ENCODE measurements at places on chromosomes 6 and 20. TPM values are rescaled to one million over a fixed set of nuclear protein-coding genes. Genes with fewer than 3 reads are reported as not detected.
A peak's percentile ranks its signal among the peaks of the same experiment; 100 is the strongest.

The COL21A1 gene
- total RNA-seq: 8.0 TPM

DNA sequence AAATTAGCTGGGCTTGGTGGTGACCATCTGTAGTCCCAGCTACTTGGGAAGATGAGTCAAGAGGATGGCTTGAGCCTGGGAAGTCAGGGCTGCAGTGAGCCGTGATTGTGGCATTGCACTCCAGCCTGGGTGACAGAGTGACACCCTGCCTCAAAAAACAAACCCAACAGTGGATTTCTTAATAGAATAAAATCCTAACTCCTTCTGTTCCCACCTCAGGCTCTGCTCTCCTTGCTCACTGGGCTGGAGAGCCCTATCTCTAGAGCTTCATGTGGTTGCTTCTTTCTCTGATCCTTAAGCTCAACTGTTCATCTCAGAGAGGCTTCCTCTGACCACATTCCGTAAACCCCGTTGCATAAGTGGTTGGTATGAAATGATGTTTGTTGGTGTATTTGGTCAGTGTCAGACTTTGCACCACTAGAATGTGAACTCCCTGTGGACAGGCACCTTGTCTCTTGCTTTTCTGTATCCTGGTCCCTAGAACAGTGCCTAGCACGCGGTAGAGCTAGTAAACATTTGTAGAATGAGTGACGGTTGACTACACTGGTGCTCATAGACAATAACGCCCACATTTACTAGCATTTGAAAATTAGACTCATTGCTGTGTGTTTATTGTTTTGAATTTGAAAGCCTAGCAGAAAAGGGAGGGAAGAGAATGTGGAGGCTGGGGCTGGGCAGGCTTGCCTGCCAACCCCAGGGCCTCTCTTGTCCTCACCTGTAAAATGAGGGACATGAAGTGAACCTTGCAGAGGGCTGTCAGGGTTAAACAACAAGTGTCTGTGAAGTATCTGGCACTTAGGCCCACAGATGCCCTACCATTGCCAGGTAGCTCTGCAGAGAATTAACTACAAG lies 4.2 kb downstream of the MAPRE1 start:
- H3K4me3 ChIP-seq: no peak overlapping the region
- peaks cover 24% of the 10 kb centered on the region for H3K36me3 ChIP-seq
- no peaks in the 10 kb centered on the region for H3K27me3 ChIP-seq
- peaks cover 48% of the 10 kb centered on the region for H3K4me1 ChIP-seq

The CASS4 gene
- total RNA-seq: under 0.01 TPM

DNA sequence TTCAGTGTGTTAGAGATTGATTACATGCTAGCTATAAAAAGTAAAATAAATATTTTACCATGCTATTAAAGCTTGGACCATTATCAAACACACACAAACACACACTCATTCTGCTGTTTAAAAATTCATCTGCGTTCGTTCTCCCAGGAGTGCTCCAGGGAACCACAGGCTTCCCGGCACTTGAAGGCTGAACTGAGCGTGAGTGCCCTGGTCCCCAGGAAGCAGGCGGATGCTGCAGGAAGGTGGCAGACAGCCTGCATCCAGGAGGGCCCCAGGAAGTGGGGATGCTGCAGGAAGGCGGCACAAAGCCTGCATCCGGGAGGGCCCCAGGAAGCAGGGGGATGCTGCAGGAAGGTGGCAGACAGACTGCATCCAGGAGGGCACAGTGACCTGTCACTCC lies 147.2 kb upstream of the SNX9 start:
- H3K27me3 ChIP-seq: peaks cover 17% of the 10 kb centered on the region
- no peak for DNase-seq
- no peaks in the 10 kb centered on the region for H3K36me3 ChIP-seq
- H3K4me1 ChIP-seq: no peaks in the 10 kb centered on the region
- no peak overlapping the region for H3K27ac ChIP-seq
- H3K4me3 ChIP-seq: no peak overlapping the region

The RNGTT gene
- 20.3 TPM for total RNA-seq

DNA sequence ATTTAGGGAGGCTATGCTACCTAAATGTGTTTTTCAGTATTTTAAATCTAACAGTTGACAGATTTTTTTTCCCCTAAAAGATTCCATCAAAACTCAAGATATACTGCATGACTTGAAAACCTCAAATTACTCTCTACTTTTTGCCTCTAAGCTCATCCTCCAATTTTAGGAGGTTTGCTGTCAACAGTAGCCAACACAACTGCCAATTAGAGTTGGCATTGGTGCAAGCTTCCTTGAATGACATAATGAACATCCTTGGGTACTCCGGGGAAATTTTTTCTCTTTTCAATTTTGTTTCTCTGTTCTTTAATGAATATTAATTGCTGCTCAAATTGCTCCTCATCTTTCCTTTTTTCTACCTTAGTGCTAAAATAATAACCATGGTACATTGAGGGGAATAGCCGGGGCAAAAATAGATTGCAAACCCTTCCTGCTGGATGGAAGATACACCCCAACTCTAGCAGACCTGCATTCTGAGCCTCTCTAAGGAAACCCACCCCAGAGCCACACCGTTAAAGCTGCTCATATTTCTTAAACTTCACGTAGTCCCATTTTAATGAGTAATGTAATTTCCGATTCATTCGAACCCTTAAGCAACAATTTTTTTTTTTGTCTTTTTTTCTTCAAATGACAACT lies 34.3 kb downstream of the SLC22A23 start:
- peaks cover 39% of the 10 kb centered on the region for H3K4me1 ChIP-seq
- H3K36me3 ChIP-seq: no peaks in the 10 kb centered on the region
- no peak for DNase-seq
- peak overlapping the region; percentile 27 for H3K4me3 ChIP-seq
- no peaks in the 10 kb centered on the region for H3K27me3 ChIP-seq

The LATS1 gene
- total RNA-seq: 25.0 TPM

The TSPYL1 gene
- 91.6 TPM for total RNA-seq

DNA sequence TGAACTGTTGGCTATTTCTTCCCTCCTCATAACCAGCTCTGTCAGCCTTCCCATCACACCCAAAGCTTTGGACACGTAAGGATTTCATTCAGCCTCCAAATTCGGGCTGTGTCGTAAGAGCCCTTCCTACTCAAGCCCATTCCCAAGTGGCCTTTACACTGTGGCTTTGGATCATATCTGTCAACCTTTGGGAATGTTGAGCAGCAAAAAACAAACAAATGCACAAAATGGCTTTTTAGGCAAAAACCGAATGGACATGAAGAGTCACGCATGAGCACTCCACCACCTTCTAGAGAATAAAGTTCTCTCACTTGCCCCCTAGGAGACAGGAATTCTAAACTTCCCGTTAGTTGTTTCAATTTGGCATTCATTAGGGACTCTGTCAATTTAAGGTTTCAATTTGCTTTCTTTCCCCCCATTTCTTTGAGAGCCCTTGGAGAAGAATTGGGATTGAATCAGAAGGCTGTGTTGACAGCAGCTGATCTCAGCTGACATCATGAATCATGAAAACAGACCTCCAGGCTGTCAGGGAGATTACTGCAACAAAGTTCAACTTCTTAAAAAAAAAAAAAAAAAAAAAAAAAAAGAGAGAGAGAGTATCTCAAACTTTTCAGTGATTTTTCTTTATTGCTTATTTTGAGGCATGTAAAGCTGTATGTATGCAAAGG lies 110.3 kb downstream of the BCAS1 start:
- peaks cover 34% of the 10 kb centered on the region for H3K4me1 ChIP-seq
- DNase-seq: peak; percentile 62
- no peaks in the 10 kb centered on the region for H3K36me3 ChIP-seq

DNA sequence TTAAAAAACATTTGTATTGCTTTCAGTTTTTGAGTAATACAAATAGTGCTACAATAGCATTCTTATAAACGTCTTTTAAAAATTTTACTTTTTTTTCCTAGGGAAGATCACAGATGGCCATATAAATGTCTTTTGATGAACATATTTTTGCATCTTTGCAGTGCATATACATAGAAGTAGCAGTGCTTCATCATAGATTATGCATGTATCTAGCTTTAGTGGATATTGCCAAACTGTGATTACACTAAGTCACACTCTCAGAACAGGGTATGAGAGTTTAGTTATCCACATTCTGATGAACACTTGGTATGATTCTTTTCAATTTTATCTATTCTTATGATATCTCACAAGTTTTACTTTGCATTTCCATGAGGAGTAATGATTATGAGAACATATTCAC lies 99.8 kb upstream of the ASCC3 start:
- no peak for DNase-seq
- H3K36me3 ChIP-seq: no peaks in the 10 kb centered on the region
- H3K4me3 ChIP-seq: no peak overlapping the region
- no peak overlapping the region for H3K27ac ChIP-seq
- H3K27me3 ChIP-seq: no peaks in the 10 kb centered on the region

- H3K27me3 ChIP-seq: no peaks in the 10 kb centered on the region
- H3K36me3 ChIP-seq: no peaks in the 10 kb centered on the region
- no peaks in the 10 kb centered on the region for H3K4me1 ChIP-seq
Measured at GRCh38 chr6:90669420-90669819, 82.5 kb upstream of the MAP3K7 start.

DNA sequence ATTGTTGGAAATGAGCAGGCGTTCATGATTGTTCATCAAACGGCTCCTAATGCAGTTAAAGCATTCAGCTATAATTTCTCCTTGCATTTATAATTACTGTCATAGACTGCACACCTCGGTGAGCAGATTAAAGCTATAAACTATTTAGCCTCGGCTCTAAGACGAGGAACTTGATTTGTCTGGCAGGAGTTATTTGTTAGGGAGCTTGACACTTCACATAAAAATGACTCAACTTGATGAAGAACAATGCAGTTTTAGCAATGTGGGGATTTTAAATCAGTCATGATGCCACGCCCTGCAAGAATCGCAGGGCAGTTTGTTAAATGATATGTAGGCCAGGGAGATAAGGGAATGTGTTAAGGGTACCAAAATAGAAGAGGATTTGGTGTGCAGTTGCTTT lies 290.2 kb downstream of the TSHZ2 start:
- H3K27me3 ChIP-seq: no peaks in the 10 kb centered on the region
- H3K4me1 ChIP-seq: no peaks in the 10 kb centered on the region
- no peak overlapping the region for H3K4me3 ChIP-seq

The BPI gene
- not detected for total RNA-seq

- no peaks in the 10 kb centered on the region for H3K27me3 ChIP-seq
- H3K36me3 ChIP-seq: peaks cover 13% of the 10 kb centered on the region
- peak overlapping the region; percentile 97 for H3K27ac ChIP-seq
- DNase-seq: no peak
- H3K4me3 ChIP-seq: peak overlapping the region; percentile 83
Measured at GRCh38 chr6:121436274-121436857, 920 bp downstream of the GJA1 start.

- DNase-seq: no peak
- no peaks in the 10 kb centered on the region for H3K27me3 ChIP-seq
- H3K4me1 ChIP-seq: peaks cover 26% of the 10 kb centered on the region
- peak overlapping the region; percentile 97 for H3K27ac ChIP-seq
Measured at GRCh38 chr6:170553534-170554012, 466 bp upstream of the PSMB1 start.

GRCh38 chr20:57844626-57845596 lies 135.1 kb upstream of the PMEPA1 start:
- H3K36me3 ChIP-seq: no peaks in the 10 kb centered on the region
- peaks cover 8% of the 10 kb centered on the region for H3K27me3 ChIP-seq
- H3K4me3 ChIP-seq: no peak overlapping the region
- H3K4me1 ChIP-seq: peaks cover 2% of the 10 kb centered on the region
- H3K27ac ChIP-seq: no peak overlapping the region

GRCh38 chr20:48984575-48985219 lies 61.4 kb upstream of the CSE1L start:
- H3K4me3 ChIP-seq: no peak overlapping the region
- H3K27me3 ChIP-seq: no peaks in the 10 kb centered on the region
- H3K4me1 ChIP-seq: peaks cover 12% of the 10 kb centered on the region
- peaks cover 49% of the 10 kb centered on the region for H3K36me3 ChIP-seq
- DNase-seq: no peak

GRCh38 chr20:3677733-3678132 lies 4.1 kb downstream of the ADAM33 start:
- H3K27ac ChIP-seq: no peak overlapping the region
- H3K4me1 ChIP-seq: peaks cover 10% of the 10 kb centered on the region
- peaks cover 25% of the 10 kb centered on the region for H3K27me3 ChIP-seq
- DNase-seq: no peak
- H3K36me3 ChIP-seq: no peaks in the 10 kb centered on the region
- H3K4me3 ChIP-seq: no peak overlapping the region

The ESR1 gene
- 3.3 TPM for total RNA-seq

DNA sequence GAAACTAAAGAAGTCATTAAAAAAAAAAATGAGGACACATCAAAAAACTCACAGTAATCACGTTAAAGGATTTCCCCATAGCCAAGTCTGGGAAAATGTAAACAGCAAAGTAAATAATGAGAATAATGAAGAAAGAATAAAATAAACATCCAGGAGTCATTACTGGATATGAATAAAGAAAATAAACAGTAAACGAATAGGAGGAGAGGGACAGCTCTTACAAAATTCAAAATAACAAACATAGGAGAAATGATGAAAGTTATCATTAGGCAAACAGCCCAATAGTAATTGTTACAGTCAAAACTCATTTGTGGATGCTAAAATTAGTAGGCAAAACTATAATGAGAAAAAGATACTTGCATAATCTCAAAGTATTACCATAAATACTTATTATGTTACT lies 8.0 kb upstream of the UBD start:
- no peak overlapping the region for H3K4me3 ChIP-seq
- no peaks in the 10 kb centered on the region for H3K36me3 ChIP-seq
- H3K27me3 ChIP-seq: no peaks in the 10 kb centered on the region
- DNase-seq: no peak

- no peak for DNase-seq
- no peaks in the 10 kb centered on the region for H3K27me3 ChIP-seq
- no peaks in the 10 kb centered on the region for H3K4me1 ChIP-seq
- no peak overlapping the region for H3K4me3 ChIP-seq
Measured at GRCh38 chr6:120392941-120393340, 941.3 kb downstream of the TBC1D32 start.

The PROKR2 gene
- not detected for total RNA-seq

- no peak overlapping the region for H3K4me3 ChIP-seq
- H3K27me3 ChIP-seq: no peaks in the 10 kb centered on the region
- H3K36me3 ChIP-seq: no peaks in the 10 kb centered on the region
- H3K4me1 ChIP-seq: no peaks in the 10 kb centered on the region
Measured at GRCh38 chr6:162864911-162865310, 137.1 kb downstream of the PACRG start.

DNA sequence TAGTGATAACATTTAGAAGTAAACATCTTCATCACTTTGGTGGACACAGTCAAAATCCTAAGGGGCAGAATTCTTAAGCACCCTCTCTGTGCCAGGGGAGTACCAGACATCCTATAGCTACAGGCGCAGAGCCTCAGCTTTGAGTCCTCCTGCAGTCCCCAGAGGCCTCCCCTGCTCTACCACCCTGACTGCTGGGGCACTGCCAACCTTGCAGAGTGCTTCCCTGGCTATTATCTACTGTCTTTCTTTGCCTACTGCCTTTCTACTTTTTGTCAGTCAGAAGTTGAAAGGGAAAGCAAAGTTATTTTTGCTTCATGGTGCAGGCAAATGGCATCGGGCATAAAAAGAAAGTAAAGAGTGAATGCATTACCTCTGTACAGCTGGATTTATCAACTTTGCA lies 80.1 kb downstream of the AIG1 start:
- H3K4me1 ChIP-seq: peaks cover 25% of the 10 kb centered on the region
- no peak overlapping the region for H3K4me3 ChIP-seq
- peak overlapping the region; percentile 15 for H3K27ac ChIP-seq
- H3K27me3 ChIP-seq: no peaks in the 10 kb centered on the region
- DNase-seq: no peak

The PAX1 gene
- total RNA-seq: under 0.01 TPM

All from osteoblast (primary cell).